ENCODE measurements at places on chromosomes 6 and 20.

DNA sequence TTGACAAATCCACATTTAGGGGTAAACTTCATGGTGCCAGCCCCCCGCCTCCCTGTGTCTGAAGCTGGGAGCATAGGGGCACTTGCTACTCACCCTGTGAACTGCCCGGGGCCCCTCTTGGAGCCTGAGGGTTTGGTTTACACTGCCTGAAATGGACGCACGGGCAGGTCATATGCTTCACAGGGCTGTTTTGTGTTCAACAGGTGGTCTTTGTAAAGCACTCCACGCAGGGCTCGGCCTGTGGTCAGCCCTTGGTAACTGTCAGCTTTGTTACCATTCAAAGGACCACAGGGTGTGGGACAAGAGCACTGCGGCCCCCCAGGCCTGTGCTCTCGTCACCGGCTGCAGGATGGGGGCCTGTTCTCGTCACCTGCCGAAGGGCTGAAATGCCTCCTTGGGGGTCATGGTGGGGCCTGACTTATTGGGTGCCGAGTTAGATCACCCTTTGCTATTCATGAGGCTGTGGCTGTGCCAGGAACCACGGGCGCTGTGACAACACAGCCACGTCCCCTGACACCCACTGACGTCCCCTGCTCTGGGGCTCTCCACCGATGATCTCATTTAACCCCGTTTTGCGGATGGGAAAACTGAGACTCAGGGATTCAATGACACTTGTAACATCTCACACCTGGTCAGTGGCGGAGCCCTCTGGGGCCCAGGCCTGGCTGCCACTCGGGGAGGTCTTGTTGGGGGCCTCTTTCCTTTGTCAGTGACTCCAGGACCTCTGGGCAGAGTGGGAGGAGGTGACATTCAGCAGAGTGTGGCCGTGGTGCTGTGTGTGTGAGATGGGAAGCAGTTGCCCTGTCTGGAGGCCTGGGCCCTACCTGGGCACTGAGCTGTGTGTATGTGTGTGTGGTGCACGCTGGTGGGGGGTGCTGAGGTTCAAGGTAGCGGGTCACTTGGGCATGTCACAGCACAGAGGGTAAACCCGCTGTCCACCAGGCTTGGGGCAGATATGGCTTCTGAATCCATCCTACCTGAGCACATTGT is 24.9 kb downstream of the ZBP1 start:
- no peak for DNase-seq
- H3K27me3 ChIP-seq = peaks cover 12% of the 10 kb centered on the region
- no peaks in the 10 kb centered on the region for H3K36me3 ChIP-seq

DNA sequence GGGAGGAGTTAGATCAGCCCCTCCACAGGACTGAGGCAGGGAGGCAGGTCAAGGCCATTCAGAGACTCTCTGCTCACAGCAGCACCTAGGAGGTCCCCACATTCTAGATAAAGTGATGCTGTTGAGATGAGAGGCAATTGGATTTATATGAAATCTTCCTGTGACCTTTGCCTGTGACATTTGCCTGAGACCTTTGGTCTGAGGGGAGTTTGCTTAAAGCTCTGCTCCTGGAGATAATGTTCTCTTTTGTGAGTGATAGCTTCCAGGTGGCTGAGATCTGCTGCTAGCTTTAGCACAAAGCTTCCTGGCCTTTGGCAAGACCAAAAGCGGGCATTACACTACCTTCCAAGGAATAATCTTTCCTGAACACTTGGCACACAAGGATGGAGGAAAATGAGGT is 43.3 kb downstream of the TMEM244 start:
- H3K36me3 ChIP-seq = no peaks in the 10 kb centered on the region
- H3K4me1 ChIP-seq = peaks cover 14% of the 10 kb centered on the region
- no peak overlapping the region for H3K27ac ChIP-seq
- peaks cover 27% of the 10 kb centered on the region for H3K27me3 ChIP-seq
- H3K4me3 ChIP-seq = no peak overlapping the region

DNA sequence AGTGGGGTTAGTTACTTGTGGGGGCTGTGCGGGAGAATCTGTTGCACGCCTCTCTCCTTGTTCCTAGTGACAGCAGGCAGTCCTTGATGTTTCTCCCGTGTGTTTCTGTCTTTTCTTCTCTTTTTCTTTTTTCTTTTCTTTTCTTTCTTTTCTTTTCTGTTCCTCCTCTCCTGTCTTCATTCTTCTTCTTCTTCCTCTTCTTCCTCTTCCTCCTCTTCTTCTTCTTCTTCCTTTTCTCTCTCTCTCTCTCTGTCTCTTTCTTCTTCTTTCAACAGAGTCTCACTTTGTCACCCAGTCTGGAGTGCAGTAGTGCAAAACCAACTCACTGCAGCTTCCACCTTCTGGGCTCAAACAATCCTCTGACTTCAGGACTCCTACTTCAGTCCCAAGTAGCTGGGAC is 6.8 kb upstream of the AIG1 start:
- no peak overlapping the region for H3K4me3 ChIP-seq
- H3K27me3 ChIP-seq = no peaks in the 10 kb centered on the region
- peak overlapping the region; percentile 0 for H3K27ac ChIP-seq
- H3K4me1 ChIP-seq = peaks cover 10% of the 10 kb centered on the region

DNA sequence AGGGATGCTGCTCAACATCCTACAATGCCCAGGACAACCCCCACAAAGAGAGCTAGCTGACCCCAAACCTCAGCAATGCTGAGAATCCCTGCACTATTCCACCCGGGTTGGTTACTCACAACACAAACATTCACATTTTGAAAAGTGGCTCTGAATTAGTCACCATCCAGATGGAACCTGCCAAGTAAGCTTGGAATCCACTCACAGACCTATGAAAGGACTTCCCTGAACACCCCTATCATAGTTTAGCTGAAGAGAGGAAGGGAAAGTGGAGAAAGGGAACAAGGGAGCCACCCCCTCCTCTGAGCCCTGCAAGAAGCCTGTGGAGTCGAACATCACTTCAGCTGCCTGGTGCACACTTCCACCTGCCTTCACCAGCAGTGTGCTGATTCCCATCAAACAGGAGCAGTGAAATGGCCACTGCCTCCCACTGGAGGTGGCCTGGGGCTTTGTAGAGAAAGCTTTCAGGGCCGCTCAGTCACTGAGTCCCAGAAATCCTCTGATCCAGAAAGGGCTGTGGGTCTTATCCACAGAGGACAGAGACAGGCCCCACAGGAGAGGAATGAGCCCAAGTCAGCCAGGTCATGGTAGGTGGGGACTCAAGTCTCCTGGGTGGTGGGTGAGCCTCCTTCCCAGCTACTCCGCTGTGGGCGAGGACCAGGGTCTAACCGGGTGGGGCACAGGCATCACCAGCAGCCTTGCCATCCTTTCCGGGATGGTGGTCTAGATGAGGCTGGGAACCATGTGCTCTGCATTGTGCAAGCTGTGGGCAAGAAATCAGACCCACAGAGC is 203.7 kb downstream of the SYNDIG1 start:
- H3K27ac ChIP-seq = no peak overlapping the region
- H3K4me1 ChIP-seq = no peaks in the 10 kb centered on the region
- H3K27me3 ChIP-seq = no peaks in the 10 kb centered on the region
- no peaks in the 10 kb centered on the region for H3K36me3 ChIP-seq
- H3K4me3 ChIP-seq = no peak overlapping the region

DNA sequence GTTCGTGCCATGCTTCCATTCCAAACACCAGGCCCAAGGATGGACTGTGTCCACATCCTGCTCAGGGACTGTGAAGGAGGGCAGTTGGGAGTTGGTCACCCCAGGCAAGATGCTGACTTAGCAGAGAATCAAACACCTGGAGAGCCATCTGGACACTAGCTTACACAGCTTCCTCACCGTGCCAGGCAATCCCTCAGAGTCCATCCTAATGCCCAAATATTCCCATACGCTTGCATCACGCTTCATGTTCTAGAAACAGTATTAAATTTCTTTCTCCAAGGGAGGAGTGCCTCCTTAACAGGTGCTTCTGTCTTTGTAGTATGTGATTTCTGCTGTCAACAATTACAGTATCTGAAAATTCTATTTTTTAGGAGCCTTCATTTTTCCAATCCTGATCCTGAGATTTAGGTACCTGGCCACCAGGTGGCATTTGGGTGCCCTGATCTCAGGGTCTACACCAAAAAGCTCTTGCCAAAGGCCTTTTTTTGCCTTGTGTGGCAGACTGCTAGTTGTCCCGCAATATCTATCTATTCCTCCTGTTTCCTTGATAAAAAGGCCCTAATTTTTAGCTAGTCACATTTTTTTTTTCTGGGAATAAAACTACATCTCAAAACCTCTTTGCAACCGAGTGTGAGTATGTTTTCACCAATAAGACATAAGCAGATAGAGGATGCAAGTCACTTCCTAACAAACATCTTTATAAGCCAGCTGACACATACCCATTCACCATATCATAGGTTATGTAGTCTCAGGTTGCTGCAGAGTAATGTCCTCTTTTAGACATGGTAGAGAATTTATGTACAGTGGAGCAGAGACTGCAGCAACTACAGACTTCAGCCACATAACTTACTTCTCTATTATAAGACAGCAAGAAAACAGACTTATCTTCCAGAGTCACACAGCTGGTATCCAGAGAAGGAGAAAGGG is 85.0 kb downstream of the PREP start:
- no peak overlapping the region for H3K4me3 ChIP-seq
- H3K36me3 ChIP-seq = peaks cover 14% of the 10 kb centered on the region
- H3K4me1 ChIP-seq = no peaks in the 10 kb centered on the region
- H3K27ac ChIP-seq = no peak overlapping the region
- no peak for DNase-seq

DNA sequence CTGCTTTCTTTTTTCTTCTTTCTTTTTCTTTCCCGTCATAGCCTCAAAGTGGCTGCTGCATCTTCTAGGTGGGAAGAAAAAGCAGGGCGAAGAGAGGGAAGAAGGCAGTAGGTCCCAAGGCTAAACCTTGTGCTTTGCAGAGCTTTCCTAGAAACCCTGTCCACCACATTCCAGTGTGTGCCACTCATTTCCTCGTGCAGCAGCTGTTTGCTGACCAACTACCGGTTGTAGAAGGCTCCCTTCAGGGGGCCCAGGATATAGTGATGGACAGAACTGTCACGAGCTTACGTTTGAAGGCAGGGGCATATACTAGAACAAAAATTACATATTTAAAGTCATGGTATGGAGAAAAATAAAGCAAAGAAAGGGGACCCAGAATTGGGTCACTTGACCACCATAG is 103.0 kb downstream of the SASH1 start:
- no peak for DNase-seq
- peaks cover 30% of the 10 kb centered on the region for H3K27me3 ChIP-seq
- no peak overlapping the region for H3K27ac ChIP-seq
- peaks cover 14% of the 10 kb centered on the region for H3K4me1 ChIP-seq
- H3K4me3 ChIP-seq = no peak overlapping the region

GRCh38 chr6:33732817-33733708 is 13.6 kb downstream of the IP6K3 start:
- no peaks in the 10 kb centered on the region for H3K36me3 ChIP-seq
- no peak overlapping the region for H3K4me3 ChIP-seq
- H3K27me3 ChIP-seq = no peaks in the 10 kb centered on the region
- no peak overlapping the region for H3K27ac ChIP-seq
- no peak for DNase-seq

DNA sequence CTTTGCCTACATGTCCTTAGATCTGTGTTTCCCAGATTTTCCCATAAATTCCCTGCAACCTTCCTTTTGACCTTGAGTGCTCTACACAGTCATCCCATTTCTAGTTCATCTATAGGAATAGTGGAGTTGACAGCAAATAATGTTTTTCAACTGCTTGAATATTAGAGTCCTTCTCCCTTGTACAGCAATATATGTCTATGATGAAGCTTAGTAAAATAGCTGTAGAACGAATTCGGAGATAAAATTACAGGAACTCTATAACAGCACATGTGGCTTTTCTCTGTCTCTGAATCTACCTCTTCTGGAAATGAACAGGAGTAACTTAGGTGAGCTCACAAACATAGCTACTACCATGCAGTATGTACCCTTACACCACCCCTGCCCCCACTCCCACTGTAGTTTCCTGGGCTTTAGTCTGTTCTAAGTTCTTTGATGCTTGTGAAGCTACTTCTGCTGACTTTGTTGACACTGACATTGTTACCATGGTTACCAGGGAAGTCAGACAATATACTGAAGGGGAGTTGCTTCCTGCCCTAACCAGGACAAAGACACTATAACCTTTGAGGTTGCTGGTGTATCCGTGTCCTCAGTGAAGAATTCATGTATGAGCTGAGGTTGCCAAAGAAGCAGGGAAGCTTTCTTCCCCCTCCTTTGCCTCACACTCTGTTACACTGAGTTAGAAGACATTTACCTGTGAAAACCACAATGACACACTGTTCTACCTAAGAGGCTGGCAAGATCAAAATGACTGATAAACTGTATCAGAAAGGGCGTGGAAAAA is 35.8 kb upstream of the SHLD1 start:
- no peaks in the 10 kb centered on the region for H3K27me3 ChIP-seq
- H3K27ac ChIP-seq = peak overlapping the region; percentile 73
- peak; percentile 52 for DNase-seq
- H3K36me3 ChIP-seq = peaks cover 11% of the 10 kb centered on the region

DNA sequence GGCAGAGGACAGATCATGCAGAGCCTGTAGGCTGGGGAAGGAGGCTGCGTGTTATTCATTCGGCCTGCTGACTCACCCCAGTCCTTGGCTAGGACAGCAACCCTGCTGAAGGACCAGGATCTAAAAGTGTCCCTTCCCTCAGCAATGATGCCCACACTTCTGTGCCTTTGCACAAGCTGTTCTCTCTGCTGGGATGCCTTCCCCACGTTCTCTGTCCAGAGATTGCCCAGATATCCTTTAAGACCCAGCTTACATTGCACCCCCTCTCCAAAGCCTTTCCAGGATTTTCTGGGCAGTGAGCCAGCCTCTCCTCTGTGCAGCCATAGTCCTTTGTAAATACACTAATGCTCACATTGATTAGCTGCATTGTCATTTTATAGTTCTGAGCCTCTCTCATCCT is 99.3 kb upstream of the CHD6 start:
- no peak overlapping the region for H3K27ac ChIP-seq
- no peaks in the 10 kb centered on the region for H3K36me3 ChIP-seq
- DNase-seq = no peak
- H3K27me3 ChIP-seq = peaks cover 11% of the 10 kb centered on the region
- H3K4me1 ChIP-seq = no peaks in the 10 kb centered on the region
- no peak overlapping the region for H3K4me3 ChIP-seq

DNA sequence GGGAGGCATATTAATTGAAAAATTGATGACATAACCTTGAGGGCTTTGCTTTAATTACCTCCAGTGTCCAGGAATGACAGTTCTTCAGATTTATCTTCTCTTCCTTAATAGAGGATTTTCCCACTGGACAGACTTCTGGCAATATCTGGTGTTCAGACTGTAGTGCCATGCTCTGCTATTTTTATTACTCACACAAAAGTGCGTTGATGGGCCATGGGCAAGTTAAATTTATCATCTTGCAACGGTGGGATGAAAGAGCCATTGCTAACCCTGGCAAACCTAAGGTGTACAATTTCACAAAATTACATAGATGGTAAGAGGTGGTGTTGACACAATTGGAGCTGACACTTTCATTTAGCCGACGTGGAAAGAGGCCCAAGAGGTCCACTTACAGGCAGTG is 253.7 kb upstream of the PLCB4 start:
- H3K36me3 ChIP-seq = no peaks in the 10 kb centered on the region
- H3K4me1 ChIP-seq = no peaks in the 10 kb centered on the region
- no peak overlapping the region for H3K27ac ChIP-seq
- no peaks in the 10 kb centered on the region for H3K27me3 ChIP-seq

DNA sequence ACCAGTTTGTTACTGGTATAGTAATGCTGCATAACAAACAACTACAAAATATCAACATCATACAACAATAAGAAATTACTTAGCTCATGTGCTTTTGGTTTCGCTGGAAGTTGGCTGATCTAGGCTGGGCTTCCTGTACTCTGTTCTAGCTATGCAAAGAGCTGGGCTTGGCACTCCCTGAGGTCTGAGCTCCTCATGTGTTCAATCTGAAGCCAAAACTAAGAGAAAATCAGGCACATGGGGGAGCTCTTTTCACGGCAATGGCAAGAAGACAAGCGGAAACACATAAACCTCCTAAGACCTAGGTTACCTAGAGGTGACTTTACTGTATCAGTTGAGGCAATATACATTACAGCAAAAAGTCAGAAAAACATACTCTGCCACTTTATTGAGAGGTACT is 574.2 kb downstream of the KHDRBS2 start:
- H3K36me3 ChIP-seq = no peaks in the 10 kb centered on the region
- DNase-seq = no peak
- no peak overlapping the region for H3K27ac ChIP-seq
- no peaks in the 10 kb centered on the region for H3K4me1 ChIP-seq

All from activated T-cell treated with anti-CD3 and anti-CD28 coated beads, Interleukin-2, amount 50 U/mL, for 72 hours (primary cell).